ENCODE measurements at places on chromosomes 4 and X. TPM values are rescaled to one million over a fixed set of nuclear protein-coding genes. Genes with fewer than 3 reads are reported as not detected.

Gene HTRA3
- 12.9 TPM for total RNA-seq

GRCh38 chrX:17564689-17565409 is 172.4 kb upstream of the SCML1 start:
- no peak for DNase-seq

DNA sequence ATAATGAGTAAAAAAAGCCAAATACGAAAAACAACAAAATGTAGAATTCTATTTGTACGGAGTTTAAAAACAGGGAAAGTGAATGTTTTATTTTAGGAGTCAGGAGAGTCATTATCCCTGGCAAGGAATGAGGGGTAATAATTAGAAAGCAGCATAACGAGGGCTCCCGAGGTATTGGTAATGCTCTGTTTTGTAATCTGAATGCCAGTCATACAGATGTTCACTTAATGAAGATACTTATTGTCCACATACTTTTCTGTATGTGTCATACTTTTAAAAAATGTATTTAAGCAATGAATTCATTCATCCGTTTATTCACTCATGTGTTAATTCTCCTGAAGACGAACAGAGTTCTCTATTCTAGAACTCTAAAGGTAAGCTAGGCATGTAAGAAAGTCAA is 87.8 kb upstream of the BMP2K start:
- DNase-seq, result no peak

- DNase-seq, result no peak
These were observed 202.9 kb downstream of the CHIC1 start for GRCh38 chrX:73765776-73766430.

Gene PDE5A
- 1.3 TPM for total RNA-seq

DNA sequence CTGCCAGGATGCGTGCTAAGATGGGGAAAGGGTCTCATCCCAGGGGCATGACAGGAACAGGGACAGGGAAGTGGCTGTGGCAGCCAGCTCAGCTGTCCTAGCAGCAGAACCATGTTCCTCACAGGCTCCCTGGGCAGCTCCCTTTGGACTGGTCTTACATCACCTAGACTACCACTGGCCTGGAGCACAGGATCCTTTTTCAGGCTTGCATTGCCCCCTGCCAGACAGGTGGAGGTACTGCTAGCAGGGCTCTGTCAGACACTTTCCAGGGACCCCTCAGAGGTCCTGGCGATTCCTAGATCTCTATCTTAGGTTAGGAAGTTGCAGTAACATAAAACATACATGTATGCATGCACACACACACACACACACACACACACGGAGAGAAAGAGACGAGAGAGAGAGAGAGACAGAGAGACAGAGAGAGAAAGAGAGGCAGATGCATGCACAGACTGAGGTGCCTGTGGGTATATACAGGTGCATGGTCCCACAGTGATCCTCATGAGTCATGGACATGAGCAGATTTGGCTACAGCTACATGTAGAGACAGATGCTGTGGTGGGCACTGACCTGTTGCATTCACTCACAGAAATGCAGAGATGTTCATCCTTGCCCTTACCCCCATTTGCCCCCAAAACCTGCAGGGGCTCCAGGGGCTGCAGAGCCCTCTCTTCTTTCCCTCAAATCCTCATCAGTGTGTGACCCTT is 63.6 kb downstream of the STARD8 start:
- no peak for DNase-seq

DNA sequence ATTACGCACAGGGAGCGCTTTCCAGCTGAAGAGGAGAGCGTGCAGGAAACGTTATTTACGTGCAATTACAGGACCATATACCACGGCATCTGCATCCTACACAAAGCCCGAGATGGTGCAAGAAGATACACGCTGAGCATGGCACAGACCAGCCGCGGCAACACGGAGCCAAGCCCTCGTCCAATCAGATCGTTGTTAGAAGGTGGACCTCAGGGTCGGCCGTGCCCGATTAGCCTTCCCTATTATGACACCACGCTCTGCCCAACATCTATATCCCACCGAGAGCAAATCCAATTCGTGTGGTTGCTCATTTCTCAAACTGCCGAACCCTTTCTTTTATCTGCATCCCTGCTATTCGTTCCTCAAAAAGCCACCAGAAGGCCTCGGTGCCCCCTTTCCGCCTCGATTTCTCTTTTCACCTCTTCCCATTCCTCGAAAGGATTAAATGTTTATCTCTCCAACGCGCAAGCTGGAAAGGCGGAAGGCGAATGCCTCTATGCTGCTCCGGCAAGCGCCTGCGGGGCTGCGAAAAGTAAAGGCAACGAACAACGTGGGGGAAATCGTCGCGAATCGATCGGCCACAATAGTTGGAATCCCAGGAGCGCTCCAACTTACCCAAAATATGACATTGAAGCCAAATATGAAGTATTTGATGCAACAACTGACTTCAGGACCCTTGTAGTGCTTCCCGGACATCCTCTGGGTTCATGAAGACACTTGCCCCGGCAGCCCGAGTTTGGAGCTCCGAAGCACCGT is 702 bp downstream of the TSPAN5 start:
- no peak for DNase-seq

Measured in hematopoietic multipotent progenitor cell (in vitro differentiated cells).